SK-N-MC (cell line): ENCODE measurements at places on chromosomes 16 and 17.

- no peak for DNase-seq
Observed at GRCh38 chr16:57575468-57576277, 33.2 kb downstream of the ADGRG5 start.

DNA sequence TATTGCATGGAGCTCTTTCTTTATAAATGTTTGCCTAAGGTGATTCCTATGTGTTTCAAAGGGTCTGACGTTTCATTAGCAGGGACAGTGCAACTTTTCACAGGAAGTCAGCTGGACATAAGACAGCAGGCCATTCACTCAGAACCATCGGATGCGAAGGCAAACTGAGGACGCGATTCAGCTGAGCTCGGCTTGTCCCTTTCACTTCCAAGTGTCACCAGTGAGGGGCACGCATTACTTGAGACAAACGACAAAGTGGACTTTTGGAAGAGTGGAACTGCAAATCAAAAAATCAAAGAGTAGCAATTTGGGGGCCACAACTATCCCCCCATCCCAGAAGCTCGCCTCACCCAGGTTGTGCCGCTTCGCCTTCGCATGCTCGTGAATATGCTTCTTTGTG is 14.6 kb downstream of the USP22 start:
- DNase-seq, result no peak

- no peak for DNase-seq
Observed at GRCh38 chr17:4950075-4950745, 709 bp upstream of the ENO3 start.

DNA sequence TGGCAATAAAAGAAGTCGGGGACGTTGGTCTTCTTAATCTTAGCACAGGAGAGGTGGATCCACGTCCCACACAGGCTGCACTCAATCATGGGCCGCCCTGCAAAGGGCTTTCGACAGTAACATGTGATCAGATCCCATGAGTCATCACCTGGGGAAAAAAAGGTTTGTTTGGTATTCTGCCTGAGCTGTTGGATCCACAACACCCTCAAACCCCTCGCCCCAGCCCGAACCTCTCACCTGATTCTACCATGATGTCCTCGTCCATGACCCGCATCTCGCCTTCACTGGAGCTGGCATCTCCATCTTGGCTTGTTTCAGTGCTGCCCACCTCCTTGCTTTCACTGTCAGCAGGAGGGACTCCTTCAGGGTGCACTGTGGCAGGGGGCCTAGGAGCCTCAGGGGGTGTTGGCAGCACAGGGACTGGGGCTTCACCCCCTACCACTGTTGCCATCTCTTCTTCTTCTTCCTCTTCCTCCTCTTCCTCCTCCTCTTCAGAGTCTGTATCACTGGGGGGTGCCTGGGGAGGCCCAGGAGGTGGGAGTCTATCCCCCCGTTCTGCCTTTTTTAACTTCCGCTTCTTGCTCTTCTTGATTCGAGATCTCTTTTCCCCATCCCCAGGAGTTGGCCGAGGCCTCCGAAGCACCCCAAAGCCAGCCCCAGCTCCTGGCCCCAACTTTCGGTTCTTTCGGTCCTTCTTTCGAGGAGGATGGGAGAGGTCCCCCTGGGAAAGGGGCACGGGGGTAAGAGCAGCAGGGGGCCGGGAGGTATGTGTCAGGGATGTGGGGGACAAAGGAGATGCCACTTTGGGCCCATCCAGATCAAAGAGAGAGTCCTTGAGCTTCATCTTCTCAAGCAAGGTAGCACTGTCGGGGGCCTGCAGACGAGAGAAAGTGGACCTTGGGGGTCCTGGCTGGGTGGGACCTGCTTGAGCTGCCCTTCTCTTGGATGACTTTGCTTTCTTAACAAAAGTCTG is 1.7 kb upstream of the DVL2 start:
- DNase-seq, result no peak
